Spinal cord (tissue), 10 donors: ENCODE measurements at places on chromosomes 4 and X. TPM values are rescaled to one million over a fixed set of nuclear protein-coding genes. Genes with fewer than 3 reads are reported as not detected.

The CLTRN gene
- polyA plus RNA-seq = 1.9 TPM

The BEX5 gene
- 137 TPM for polyA plus RNA-seq

The SH3BP2 gene
- polyA plus RNA-seq = 46.0 TPM

The PROM1 gene
- polyA plus RNA-seq = 44.4 TPM

The CYTL1 gene
- 3.8 TPM for polyA plus RNA-seq

The IL2RG gene
- 0.95 TPM for polyA plus RNA-seq

The HELT gene
- polyA plus RNA-seq = not detected

The WDR45 gene
- polyA plus RNA-seq = 42.2 TPM

The MAGEB17 gene
- 0.30 TPM for polyA plus RNA-seq

The P2RY10 gene
- not detected for polyA plus RNA-seq

The IGSF1 gene
- 17.3 TPM for polyA plus RNA-seq

The ANK2 gene
- 283 TPM for polyA plus RNA-seq

The HERC3 gene
- polyA plus RNA-seq = 27.1 TPM

The FGFBP2 gene
- 1.2 TPM for polyA plus RNA-seq

The PTCHD1 gene
- polyA plus RNA-seq = 7.3 TPM

The FABP2 gene
- polyA plus RNA-seq = not detected

The UNC5C gene
- polyA plus RNA-seq = 13.1 TPM

The MGARP gene
- polyA plus RNA-seq = 0.95 TPM

The TBC1D8B gene
- 1.2 TPM for polyA plus RNA-seq

The CSAG3 gene
- polyA plus RNA-seq = not detected

The TBX22 gene
- polyA plus RNA-seq = 0.24 TPM

The SYN1 gene
- 222 TPM for polyA plus RNA-seq
